ENCODE measurements at places on chromosomes 13 and 19.

GRCh38 chr13:108269601-108270328 lies at the start of gene TNFSF13B:
Gene TNFSF13B, plus strand, starts transcription at chr13:108269718. Its CDS starts 178 bp downstream, at chr13:108269896.
- H3K27me3 ChIP-seq: no peaks in the 10 kb centered on the region
- no peak for DNase-seq
- H3K4me3 ChIP-seq: peak within 1 kb of the TSS; percentile 69
- H3K36me3 ChIP-seq: no peaks in the 10 kb centered on the region
- H3K27ac ChIP-seq: no peak within 1 kb of the TSS

DNA sequence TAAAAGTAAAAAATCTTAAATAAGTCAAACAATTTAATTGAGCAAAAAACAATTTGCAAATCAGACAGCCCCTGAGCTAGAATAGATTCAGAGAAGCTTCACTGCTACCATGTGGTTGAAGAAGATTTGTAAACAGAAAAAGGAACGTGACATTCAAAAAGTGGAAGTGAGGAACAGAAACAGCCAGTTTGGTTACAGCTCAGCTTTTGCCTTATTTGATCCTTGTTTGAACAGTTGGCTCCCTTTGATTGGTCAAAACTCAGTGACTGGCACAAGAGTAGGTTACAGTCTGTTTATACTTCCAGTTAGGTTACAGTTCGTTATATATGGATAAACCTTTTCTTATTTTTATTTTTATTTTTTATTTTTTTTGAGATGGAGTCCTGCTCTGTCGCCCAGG lies 5.8 kb downstream of the ZNF221 start:
- no peaks in the 10 kb centered on the region for H3K4me1 ChIP-seq
- no peaks in the 10 kb centered on the region for H3K27me3 ChIP-seq
- peaks cover 20% of the 10 kb centered on the region for H3K36me3 ChIP-seq

DNA sequence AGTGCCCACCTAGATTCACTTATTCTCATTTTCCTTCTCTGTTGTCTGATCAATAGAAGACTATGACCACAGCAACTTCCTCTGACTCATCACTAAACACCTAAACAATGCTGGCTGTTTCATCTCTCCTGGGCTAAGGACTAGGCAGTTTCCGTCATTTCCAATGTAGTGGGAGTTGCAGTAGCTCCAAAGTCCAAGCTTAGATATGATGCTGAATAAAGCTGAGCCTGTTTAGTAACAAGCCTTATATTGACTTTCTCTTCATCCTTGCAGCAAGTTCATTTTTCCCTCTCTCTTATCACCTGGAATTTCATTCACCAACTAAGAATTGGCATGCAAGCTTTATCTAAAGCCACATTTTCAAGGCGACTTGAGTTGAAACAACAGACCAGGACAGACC lies 53.5 kb upstream of the PCDH9 start:
- no peaks in the 10 kb centered on the region for H3K4me1 ChIP-seq
- no peak for DNase-seq
- no peak overlapping the region for H3K4me3 ChIP-seq
- no peaks in the 10 kb centered on the region for H3K36me3 ChIP-seq

GRCh38 chr13:35804901-35805300 lies 326.3 kb downstream of the DCLK1 start:
- DNase-seq: no peak
- H3K4me1 ChIP-seq: no peaks in the 10 kb centered on the region
- H3K27ac ChIP-seq: no peak overlapping the region

- H3K4me1 ChIP-seq: no peaks in the 10 kb centered on the region
- H3K4me3 ChIP-seq: no peak overlapping the region
- H3K27me3 ChIP-seq: no peaks in the 10 kb centered on the region
- H3K27ac ChIP-seq: no peak overlapping the region
- H3K36me3 ChIP-seq: no peaks in the 10 kb centered on the region
- no peak for DNase-seq
Observed at GRCh38 chr13:112761701-112762689, 72.2 kb downstream of the ATP11A start.

DNA sequence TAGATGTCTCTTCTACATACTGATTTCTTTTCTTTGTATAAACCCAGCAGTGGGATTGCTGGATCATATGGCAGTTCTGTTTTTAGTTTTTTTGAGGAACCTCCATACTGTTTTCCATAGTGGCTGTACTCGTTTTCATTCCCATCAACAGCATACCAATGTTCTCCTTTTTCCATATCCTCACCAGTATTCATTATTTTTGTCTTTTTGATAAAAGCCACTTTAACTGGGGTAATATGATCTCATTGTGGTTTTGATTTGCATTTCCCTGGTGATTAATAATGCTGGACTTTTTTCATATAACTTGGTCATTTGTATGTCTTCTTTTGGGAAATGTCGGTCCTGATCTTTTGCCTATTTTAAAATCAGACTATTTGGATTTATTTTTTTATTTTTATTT lies 108.5 kb downstream of the PAN3 start:
- H3K4me3 ChIP-seq: no peak overlapping the region
- H3K27me3 ChIP-seq: no peaks in the 10 kb centered on the region
- peaks cover 9% of the 10 kb centered on the region for H3K4me1 ChIP-seq
- H3K36me3 ChIP-seq: no peaks in the 10 kb centered on the region
- no peak overlapping the region for H3K27ac ChIP-seq
- DNase-seq: no peak

GRCh38 chr13:51603716-51604115 lies 19.5 kb downstream of the WDFY2 start:
- H3K4me1 ChIP-seq: peaks cover 26% of the 10 kb centered on the region
- H3K36me3 ChIP-seq: no peaks in the 10 kb centered on the region

GRCh38 chr13:106369091-106369490 lies 166.4 kb downstream of the EFNB2 start:
- peaks cover 35% of the 10 kb centered on the region for H3K4me1 ChIP-seq
- no peaks in the 10 kb centered on the region for H3K27me3 ChIP-seq
- no peaks in the 10 kb centered on the region for H3K36me3 ChIP-seq
- DNase-seq: no peak

DNA sequence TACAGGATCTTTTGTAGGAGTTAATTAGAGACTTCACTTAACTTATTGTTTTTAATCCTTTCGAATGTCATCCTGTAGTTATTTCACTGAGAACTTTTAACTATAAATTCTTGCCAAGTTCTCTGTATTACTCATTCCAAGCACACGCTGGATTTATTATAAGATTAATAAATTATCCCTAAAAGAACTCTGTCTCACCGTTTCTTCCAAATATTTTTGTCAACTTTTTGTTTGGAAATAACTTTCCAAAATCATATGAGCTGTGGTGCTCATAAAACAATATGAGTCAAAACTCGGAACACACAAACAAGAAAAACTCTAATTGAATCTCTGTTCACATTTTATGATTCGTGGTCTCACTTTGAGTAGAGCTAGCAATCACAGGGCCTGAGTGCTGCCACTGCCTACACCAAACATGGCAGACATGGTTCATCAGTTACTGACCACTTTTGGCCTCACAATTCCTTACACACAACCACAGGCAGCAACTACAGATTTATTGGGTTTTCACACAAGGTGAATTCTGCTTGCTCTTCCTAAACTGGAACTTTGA lies 412.0 kb downstream of the FGF14 start:
- H3K27me3 ChIP-seq: no peaks in the 10 kb centered on the region
- H3K4me1 ChIP-seq: peaks cover 22% of the 10 kb centered on the region

DNA sequence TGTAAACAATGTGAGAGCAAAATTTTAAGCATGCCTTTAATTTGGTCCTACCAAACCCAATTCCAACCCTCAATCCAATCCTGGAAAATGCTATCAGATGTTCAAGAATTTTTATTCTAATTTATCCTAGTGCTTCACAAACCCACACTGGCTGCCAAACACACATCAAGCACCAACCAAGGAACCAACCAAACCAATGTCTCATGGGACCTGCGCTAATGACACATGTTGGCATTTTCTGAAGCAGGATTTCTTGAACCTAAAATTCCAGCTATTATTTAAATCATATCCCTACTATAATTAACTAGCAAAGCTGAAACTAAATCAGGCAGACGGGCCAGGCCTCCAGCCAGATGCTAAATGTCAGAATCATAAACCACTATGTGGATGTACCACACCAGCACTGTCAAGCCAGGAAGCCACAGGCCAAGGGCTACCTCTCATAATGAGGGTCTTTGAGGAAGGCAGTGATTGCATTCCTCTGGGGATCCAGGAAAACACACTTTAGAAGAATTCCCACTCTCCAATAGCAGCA lies 5.8 kb downstream of the LATS2 start:
- peak overlapping the region; percentile 8 for H3K27ac ChIP-seq
- H3K4me3 ChIP-seq: no peak overlapping the region
- no peaks in the 10 kb centered on the region for H3K36me3 ChIP-seq

- DNase-seq: no peak
- peaks cover 3% of the 10 kb centered on the region for H3K27me3 ChIP-seq
- H3K4me1 ChIP-seq: no peaks in the 10 kb centered on the region
- H3K4me3 ChIP-seq: no peak overlapping the region
- H3K36me3 ChIP-seq: no peaks in the 10 kb centered on the region
Observed at GRCh38 chr13:35478271-35479037, 2.0 kb upstream of the MAB21L1 start.

DNA sequence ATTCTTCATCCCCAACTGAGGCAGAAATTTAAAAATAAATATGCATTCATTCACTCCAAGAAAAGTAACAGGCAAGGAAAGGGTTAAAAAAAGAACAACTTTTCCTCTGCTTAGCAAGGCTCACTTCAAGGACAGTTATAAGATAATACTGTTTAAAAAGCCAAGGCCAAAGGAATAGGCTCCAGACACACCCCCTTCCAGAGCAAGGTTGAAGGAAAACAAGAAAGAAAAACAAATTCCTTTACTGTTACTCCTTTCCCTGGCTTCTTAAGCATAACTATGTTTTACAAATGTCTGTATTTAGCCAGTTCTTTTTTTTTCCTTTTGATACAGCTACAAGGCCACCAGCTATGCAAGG lies 8.5 kb downstream of the SIGLEC11 start:
- no peak overlapping the region for H3K27ac ChIP-seq
- H3K27me3 ChIP-seq: no peaks in the 10 kb centered on the region
- no peaks in the 10 kb centered on the region for H3K36me3 ChIP-seq
- H3K4me3 ChIP-seq: no peak overlapping the region
- DNase-seq: no peak

DNA sequence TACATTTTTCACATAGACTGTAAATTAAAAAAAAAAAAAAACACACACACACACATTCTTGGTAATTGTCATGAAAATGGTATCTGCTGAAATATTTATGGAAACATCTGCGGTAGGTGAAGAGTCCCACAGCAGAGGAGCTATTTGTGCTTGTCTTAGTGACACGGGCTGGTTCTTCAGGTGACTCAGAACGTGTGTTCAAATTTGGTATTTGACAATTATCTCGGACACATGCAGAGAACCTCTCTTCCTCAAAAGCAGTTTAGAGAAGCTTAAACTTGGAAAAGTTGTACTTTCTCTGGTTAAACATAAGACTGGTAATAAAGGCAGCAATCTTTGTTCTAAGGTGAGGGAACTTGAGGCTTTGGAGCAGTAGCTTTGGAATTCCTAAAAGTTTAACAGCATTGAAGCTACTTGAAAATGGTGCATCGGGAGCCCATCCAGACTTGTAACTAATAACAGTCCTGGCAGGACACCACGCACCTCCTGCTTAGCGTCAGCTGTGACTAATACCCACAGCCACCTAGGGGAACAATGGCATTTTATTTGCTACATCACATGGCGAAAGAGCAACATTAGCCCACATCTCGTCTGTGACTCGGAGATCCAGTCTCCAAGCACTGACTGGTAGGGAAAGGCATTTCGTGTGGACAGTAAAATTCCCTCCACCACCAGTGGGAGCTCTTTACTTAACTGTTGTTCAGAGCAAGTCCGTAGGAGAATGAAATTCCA lies 1505.1 kb upstream of the SLC10A2 start:
- peak overlapping the region; percentile 31 for H3K27ac ChIP-seq
- no peaks in the 10 kb centered on the region for H3K27me3 ChIP-seq
- peak overlapping the region; percentile 26 for H3K4me3 ChIP-seq
- peak; percentile 57 for DNase-seq
- no peaks in the 10 kb centered on the region for H3K36me3 ChIP-seq
- peaks cover 20% of the 10 kb centered on the region for H3K4me1 ChIP-seq

GRCh38 chr13:111371720-111372119 lies 51.3 kb downstream of the TEX29 start:
- H3K27me3 ChIP-seq: no peaks in the 10 kb centered on the region
- no peak overlapping the region for H3K4me3 ChIP-seq
- no peaks in the 10 kb centered on the region for H3K4me1 ChIP-seq
- H3K27ac ChIP-seq: no peak overlapping the region

GRCh38 chr19:30224689-30225606 lies 147.2 kb upstream of the ZNF536 start:
- no peaks in the 10 kb centered on the region for H3K36me3 ChIP-seq
- H3K27me3 ChIP-seq: no peaks in the 10 kb centered on the region

- H3K36me3 ChIP-seq: no peaks in the 10 kb centered on the region
- DNase-seq: no peak
- no peak overlapping the region for H3K4me3 ChIP-seq
Observed at GRCh38 chr19:20209051-20209450, 42.0 kb downstream of the ZNF486 start.

DNA sequence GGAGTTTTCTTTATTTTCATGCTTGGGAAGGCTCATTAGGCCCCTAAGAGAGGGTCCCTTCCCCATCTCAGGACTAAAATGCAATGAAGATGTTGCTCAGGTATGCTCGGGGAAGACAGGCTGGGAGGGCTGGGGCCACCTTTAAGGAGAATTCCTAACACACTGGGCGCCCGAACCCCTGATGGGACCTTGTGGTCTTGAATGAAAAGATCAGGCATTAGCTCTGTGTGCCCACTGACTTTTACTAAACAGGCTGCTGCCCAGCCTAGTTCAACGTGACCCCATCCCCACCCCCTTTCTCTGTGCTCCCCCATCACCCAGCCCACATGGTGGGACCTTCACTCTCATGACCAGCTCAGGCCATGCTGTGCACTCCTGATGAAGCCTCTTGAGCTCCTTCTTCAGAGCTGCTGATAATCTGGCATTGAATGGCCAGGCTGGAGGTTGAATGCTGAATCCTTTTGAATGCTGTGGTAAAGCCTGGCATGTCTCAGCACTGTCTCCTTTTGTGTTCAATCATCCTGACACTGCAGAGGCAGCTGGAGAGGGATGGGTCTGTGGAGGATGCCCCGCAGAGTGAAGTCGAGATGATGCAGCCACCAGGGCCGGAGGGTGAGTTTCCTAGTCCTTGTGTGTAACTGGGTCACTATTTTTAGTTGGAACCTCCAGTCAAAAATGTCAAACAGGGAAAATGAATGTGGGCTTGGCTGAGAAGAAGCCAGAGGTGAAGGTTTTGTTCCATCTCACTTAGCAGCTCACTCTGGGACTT lies 209.1 kb downstream of the UQCRFS1 start:
- H3K4me1 ChIP-seq: no peaks in the 10 kb centered on the region
- no peaks in the 10 kb centered on the region for H3K36me3 ChIP-seq
- H3K4me3 ChIP-seq: no peak overlapping the region
- no peak overlapping the region for H3K27ac ChIP-seq
- H3K27me3 ChIP-seq: no peaks in the 10 kb centered on the region

DNA sequence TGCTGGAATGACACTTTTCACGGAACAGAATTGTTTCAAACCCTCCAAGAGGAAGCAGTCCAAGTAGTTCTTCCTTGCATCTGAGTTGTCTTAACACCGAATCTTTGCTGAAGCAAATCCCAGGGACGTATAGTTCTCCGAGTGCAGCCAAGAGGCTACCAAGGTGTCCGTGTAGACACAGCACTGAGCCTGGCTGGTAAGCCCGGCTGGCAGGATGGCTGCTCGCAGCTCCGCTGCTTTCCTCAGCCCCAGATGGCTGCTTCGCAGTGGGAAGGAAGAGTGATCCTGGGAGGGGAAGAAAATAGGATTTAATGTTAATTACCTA lies 105.0 kb downstream of the SLC7A1 start:
- H3K27me3 ChIP-seq: no peaks in the 10 kb centered on the region
- no peak for DNase-seq
- peaks cover 3% of the 10 kb centered on the region for H3K4me1 ChIP-seq
- no peak overlapping the region for H3K27ac ChIP-seq
- H3K36me3 ChIP-seq: peaks cover 9% of the 10 kb centered on the region
